Esophagus mucosa (tissue), 1 donor: ENCODE measurements at places on chromosomes 5 and 9.

DNA sequence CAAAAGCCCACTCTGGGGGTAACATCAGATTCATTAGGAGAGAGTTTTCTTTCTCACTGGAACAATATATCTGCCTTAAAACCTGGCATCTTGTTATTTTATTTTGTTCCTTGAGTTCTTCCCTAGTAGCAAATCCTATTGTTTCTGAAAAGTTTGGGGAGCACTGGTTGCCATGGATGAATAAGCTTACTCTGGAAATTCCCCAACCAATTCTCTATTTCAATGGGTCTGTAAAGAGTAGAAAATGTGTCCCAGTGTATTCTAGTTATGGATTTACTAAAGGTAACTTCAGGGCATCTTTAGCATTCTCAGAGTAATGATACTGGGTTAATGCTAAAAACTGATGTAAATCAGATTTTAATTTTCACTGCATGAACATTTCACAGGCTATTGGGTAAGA, 94.2 kb upstream of the S1PR3 start:
- ATAC-seq: no peak

- no peak for ATAC-seq
Measured at GRCh38 chr9:99377790-99378775, 156.0 kb downstream of the SEC61B start.

DNA sequence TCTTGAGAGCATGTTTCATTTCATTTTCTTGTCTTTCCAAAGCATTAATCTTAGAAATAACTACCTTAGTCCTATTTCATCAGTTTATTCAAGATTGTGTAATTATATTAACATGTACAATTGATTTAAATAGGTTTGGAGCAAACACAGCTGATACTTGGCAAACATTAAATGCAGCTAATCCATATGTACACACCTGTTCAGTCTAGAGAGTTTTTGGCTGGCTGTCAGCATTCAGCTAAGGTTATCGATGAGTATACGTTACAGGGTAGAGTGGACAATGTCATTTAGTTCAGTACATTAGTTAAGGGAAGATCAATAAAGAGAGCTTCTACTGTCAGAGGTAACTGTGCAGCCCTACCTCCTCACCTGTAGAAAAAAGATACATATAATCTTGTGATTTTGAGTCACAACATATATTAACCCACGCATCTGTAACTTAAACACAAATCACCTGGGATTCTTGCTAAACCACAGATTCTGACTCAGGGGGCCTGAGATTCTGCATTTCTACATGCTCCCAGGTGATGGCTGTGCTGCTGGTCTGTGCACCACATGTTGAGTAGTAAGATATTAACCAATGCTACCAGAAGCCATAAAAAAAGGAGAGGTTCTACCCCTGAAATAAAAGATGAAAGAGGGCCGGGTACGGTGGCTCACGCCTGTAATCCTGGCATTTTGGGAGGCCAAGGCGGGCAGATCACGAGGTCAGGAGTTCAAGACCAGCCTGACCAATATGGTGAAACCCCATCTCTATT, 34.1 kb upstream of the PCA3 start:
- no peak for ATAC-seq

- ATAC-seq: no peak
Measured at GRCh38 chr5:13695076-13695712, 249.3 kb downstream of the DNAH5 start.

DNA sequence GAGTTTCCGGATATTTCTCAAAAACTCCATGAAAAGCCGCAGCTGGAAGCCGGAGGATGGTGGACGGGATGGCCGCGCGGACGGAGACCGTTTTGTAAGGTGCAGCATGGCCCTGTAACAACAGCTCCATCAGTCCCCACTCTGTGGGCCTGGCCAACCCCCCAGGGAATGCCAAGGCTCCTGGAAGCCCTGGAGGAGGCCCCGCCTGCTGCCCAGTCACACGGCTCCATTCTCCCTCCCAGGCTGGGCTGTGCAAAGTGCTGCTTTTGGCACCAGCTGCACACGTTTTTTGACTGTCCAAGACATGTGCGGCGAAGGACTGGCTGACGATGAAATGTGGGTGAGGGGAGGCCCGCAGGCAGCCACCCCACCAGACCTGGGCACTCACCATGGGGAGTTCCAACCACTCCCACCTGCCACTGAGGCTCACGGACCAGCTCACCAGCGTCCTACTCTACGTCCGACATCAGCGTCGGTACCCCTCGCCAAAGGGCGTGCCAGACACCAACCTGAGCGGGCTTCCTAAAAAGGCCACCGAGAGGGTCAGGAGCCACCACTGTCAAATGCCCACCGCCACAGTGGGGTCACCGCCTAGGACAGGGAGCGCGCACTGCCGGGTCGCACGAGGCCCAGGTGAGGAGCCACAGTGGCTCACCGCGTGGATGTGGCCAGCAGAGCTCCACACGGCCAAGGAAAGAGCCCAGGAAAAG, 27.3 kb downstream of the PNPLA7 start:
- peak; percentile 10 for ATAC-seq

DNA sequence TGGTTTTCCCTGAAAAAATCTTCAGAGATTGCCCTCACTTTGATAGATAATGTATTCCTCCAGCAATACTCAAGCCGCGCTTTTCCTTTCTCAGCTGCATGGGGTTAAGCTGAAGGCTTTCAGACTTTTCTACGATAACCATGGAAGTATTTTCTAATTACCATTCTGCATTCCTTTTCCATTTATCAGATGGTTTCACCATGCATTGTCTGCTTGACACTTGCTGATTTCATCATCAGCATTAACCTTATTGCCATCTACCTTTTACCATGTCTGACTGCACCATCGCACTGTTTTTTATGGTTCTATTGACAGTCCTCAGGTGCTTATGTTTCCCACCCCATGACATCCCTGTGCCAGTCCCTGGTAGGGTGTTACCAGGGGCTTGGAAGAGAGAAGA, 91.6 kb downstream of the DMAC1 start:
- no peak for ATAC-seq

DNA sequence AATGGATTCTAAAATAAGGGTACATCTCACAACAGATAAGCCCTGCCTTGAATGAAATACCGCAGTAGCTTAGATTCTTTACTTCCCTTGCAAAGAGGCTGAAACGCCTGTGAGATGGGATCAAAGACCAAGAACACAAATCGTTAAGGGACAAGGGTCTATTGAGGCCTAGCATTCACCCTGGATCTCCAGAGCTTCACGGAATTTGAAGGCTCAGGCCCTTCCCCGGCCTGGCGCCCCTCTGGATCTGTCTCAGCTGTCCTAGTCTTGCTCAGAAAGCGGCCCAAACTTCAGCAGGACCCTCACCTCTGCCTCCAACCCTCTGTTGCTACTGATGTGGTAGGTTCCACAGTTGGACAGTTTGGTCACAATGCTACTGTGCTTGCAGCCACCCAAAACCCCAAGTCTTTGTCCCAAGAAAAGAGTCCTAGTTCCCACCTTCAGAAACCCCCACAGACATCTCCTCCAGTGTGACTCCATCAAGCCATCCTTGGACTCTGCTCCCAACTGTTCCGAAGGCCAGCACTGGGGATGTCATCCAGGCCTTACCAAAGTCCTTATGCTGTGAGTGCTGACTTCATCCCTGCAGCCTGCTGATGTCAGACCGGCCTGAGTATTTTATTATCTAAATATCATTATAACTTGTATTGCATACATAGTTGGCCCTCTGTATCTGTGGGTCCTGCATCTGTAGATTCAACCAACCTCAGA, 9.4 kb downstream of the CORO2A start:
- ATAC-seq: no peak

DNA sequence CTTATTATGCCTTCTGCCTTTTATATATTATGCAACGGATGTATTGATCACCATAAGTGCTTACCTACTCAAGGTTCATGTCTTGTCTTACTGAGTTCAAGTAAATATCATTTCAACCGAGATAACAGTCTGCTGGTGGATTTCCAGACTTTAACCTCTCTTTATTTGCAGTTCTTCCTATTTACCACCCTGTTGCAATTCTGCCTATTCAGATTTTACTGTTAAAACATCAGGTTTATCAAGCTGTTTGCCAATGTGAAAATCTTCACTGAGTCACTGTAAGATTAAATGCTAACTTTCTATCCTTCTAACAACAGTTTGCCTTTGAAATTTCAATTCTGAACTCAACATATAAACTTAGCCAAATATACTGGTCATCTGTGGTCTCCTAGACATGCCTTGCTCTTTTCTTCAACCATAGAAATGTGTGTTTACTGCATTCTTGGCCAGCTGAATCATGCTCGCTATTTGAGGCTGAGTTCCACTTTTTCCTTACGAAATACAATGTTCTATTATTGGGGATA, 471.7 kb upstream of the RORB start:
- no peak for ATAC-seq

DNA sequence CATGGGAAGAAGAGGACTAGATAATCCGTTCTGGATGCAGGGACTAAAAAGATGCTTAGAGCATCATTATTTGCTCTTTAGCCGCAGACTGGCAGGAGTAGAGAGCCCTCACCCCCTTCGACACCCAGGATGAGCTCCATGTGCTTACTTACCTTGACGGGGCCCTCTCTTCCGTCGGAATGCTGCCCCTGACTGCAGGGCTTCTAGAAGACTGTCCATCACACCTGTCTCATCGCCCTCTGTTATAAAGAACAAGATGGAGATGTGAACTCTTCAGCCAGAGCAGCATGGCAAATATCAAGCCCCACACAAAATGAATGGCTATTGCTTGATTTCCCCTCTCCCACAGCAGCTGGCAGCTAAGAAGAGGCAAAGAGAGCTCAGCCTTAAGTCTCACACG, 35.1 kb downstream of the PCDHGC5 start:
- no peak for ATAC-seq

DNA sequence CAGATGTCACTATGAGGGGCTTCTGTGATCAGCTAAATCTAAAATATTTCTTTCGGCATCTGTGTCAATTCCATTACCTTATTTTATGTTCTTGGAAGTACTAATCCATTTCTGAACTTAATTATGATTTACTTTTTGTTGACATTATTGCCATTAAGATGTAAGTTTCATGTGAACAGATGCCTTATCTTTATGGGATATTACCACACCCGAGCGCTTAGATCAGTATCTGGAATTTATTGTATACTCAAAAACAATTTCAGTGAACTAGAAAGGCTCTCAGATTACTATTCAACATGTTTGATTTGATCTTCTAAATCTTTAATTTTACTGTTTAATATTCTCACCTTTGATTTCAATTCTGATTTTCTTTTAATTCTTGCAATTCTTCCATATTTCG, 567.7 kb upstream of the TLE4 start:
- ATAC-seq: no peak

DNA sequence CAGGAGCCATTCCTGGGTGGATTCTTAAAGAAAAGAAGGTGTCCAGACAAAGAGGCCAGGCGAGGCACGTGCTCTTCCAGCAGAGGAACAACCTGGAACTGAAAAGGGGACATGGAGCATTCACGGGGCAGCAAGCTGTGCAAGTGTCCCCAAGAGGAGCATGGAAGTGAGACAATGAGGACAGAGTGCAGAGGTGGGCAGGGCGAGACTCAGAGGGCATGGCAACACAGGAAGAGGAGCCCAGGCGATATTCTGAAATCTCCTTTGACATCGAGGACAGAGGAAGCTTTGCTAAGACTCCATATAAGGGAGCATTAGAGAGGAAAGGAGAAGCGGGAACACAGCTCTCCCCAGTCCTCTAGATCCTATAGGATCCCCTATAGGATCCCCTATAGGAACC, 29.4 kb upstream of the SPATA31E1 start:
- no peak for ATAC-seq

- ATAC-seq: no peak
Measured at GRCh38 chr5:118968925-118969375, 19.4 kb downstream of the DTWD2 start.

- ATAC-seq: no peak
Measured at GRCh38 chr5:56105511-56106291, 110.9 kb upstream of the IL6ST start.

DNA sequence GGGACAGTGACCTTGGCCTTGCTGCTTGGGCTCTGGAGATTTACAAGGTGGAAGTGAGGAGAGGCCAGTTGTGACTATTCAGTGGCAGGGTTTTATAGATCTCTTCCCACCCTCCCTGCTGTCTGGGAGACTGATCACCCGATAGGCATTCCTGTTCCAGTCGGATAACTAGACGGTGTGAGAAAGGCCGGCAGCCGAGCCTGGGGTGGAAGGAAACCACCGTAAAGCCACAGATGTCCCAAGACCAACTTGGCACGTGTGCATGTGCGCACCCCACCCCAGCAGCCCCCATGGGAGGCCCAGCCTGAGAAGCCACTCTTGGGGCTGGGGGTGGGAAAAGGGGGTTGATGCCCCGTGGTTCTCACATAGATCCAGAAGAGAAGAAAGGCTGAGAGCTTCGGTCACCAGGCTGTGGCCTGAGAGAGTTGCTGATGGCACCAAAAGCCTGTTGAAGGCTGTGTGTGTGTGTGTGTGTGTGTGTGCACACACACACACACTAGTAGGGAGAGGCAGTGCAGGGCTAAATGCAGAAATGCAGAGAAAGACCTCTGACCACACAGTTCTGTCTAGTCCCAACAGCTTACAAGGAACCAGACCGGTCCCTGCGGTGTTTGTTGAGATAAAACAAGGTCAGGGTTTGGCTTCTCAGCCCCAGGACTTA, 225.8 kb downstream of the FANCC start:
- peak; percentile 40 for ATAC-seq

- ATAC-seq: no peak
Measured at GRCh38 chr5:126846344-126846743, 69.4 kb downstream of the LMNB1 start.
